ENCODE measurements at places on chromosomes 13 and 19.

GRCh38 chr13:110575322-110576069 is 14.0 kb upstream of the RAB20 start:
- no peak for DNase-seq

GRCh38 chr19:7512400-7512851 is 3.5 kb upstream of the ZNF358 start:
- no peak for DNase-seq

GRCh38 chr13:85277748-85278147 is 521.5 kb downstream of the SLITRK6 start:
- DNase-seq, result no peak

- DNase-seq, result no peak
Measured at GRCh38 chr13:64849196-64849595, 2380.9 kb downstream of the PCDH9 start.

GRCh38 chr13:59601993-59602392 is 561.7 kb downstream of the DIAPH3 start:
- DNase-seq, result no peak

DNA sequence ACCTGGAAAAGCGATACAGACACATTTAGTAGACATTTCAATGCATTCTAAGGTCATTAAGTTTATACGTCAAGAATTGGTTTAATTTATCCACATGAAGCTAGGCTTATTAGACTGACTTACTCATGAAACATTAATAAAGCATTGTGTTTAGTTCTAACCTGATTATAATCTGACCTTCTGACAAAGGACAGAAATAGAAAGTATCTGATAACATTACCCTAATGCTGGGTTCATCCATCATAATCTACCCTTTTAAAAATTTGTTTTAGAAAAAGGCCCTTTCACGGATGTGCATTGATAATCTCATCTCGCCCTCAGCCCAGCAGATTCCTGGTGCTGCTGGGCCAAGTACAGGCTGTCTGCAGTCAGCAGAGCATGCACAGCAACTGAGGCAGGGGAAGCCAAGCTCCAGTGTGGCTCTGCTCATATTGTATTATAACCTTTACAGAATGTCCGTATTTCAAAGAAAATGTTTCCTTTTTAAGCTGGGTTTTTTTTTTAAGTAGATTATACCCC is 142.1 kb upstream of the MAB21L1 start:
- no peak for DNase-seq

Data from activated CD8-positive, alpha-beta memory T cell treated with anti-CD3 and anti-CD28 coated beads, Interleukin-2, amount 50 U/mL, for 48 hours (primary cell).